ENCODE measurements at places on chromosomes 3 and 15.
A peak's percentile ranks its signal among the peaks of the same experiment; 100 is the strongest.

DNA sequence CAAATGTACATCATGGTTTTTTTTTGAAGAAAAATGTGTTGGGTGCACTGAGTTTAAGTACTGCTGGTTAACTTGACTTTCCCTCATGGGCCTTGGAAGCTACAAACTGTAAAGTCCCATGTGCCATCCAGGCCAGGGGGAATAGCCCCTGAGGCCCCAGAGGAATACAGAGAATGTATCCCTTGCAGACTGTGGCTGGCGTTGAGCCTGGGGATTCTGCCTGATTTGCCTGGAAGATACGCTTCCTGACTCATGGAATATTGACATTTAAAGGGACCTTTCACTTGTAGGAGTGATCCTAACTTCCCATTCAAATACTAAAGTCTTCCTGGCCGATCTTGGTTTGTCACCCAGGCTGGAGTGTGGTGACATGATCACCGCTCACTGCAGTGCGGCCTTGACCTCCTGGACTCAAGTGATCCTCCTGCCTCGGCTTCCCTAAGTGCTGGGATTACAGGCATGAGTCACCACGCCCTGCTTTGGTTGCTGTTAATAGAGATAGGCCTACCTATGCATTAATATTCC, 42.0 kb downstream of the ADAMTSL3 start:
- no peak overlapping the region for H3K27ac ChIP-seq
- no peaks in the 10 kb centered on the region for H3K36me3 ChIP-seq
- peaks cover 1% of the 10 kb centered on the region for H3K4me1 ChIP-seq
- H3K4me3 ChIP-seq, result no peak overlapping the region
- H3K27me3 ChIP-seq, result no peaks in the 10 kb centered on the region

DNA sequence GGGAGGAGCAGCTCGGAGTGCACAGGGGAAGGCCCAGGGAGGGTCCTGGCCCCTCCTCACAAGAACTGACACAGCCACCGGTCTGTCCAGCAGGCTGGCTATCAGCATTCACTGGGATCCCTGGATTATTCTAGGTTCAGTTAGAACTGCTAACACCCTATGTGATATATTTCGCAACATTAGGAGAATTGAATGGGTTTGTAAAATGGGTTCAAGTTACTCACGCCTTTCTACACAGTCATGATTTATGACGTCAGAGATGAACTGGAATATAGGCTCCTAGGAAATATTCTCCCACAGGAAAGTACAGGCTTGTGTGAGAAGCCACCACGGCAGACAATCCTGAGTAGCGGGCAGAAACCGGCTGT, 969 bp upstream of the BSN start:
- no peaks in the 10 kb centered on the region for H3K36me3 ChIP-seq
- no peaks in the 10 kb centered on the region for H3K27me3 ChIP-seq
- DNase-seq, result peak; percentile 8
- H3K27ac ChIP-seq, result no peak overlapping the region
- H3K4me3 ChIP-seq, result no peak overlapping the region
- peaks cover 4% of the 10 kb centered on the region for H3K4me1 ChIP-seq

DNA sequence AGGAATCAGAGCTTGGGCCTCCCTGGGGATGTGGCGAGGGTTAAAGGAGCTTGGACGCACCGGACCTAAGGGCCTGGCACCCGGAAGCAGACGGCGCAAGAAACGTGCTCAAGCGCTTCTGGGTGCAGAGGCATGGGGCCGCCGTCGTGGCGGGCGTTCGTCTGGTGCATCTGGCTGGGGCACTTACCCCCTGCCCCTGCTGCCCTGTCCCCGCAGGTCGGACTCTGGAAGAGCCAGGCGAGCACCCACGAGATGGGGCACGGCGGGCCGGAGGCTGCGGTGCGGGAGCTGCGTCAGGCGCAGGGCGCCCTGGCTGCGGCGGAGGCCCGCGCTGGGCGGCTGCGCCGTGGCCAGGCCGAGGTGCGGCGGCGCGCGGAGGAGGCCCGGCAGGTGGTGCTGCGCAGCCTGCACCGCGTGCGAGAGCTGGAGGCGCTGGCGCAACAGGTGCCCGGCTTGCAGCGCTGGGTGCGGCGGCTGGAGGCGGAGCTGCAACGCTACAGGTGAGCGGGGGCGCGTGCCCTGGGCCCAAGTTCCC, 2.5 kb downstream of the EFCC1 start:
- peaks cover 2% of the 10 kb centered on the region for H3K4me1 ChIP-seq
- no peak overlapping the region for H3K27ac ChIP-seq
- DNase-seq, result no peak
- H3K4me3 ChIP-seq, result no peak overlapping the region
- H3K36me3 ChIP-seq, result no peaks in the 10 kb centered on the region

DNA sequence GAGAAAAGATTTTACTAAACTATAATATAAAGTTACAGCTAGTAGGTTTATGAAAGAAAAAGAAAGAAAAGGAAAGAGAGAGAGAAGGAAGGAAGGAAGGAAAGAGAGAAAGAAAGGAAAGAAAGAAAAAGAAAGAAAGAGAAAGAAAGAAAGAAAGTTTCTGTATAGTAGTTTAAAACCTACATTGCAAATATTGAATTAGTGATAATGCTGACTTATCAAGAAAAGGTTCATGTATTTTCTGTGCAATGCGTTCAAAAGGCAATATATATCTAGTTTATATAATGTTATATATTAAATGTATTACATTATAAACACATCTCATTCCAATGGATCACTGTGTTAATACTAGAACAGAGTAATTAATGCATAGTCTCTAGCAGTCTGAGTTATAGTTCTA, 648.4 kb downstream of the ZBBX start:
- H3K27me3 ChIP-seq, result no peaks in the 10 kb centered on the region
- no peaks in the 10 kb centered on the region for H3K36me3 ChIP-seq
- no peak for DNase-seq
